ENCODE measurements at places on chromosomes 5 and 9.

- peak; percentile 65 for DNase-seq
Measured at GRCh38 chr9:115234094-115234493, 116.1 kb upstream of the TNC start.

DNA sequence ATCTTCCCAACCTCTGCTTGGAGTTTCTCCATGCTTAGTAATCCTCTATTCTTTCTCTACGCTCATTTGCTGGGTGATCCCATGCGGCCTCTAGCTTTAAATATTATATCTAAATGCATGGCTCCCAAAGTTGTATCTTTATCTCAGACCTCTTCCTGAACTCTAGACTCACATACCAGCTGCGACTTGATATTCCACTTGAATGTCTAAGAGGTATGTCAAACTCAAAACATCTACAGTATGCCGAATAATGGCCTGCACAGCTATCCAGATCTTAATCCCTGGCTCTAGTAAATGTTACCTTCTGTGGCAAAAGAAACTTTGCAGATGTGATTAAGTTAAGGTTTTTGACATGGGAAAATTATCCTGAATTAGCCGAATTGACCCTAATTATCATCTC lies 179.2 kb downstream of the TTC39B start:
- DNase-seq = no peak

GRCh38 chr5:10863763-10864383 lies 102.8 kb upstream of the DAP start:
- DNase-seq = peak; percentile 11

DNA sequence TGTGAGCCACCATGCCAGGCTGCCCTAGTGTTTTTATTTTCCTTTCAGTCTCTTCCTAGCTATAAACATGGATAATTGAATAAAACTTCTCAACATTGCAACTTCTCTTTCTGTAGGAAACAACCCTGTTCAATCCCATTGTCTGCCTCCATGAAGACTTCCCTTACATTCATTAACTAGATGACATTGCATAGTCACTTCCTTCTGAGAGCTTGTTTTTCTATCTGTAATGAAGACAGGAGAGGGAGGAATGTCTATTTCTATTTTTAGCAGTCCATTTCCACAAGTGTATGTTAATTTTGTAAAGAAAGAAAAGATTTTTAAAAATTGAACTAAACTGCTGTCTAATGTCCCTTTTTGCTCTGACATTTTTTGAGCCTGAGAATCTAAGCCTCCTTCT lies 55.6 kb upstream of the MELK start:
- peak; percentile 18 for DNase-seq

DNA sequence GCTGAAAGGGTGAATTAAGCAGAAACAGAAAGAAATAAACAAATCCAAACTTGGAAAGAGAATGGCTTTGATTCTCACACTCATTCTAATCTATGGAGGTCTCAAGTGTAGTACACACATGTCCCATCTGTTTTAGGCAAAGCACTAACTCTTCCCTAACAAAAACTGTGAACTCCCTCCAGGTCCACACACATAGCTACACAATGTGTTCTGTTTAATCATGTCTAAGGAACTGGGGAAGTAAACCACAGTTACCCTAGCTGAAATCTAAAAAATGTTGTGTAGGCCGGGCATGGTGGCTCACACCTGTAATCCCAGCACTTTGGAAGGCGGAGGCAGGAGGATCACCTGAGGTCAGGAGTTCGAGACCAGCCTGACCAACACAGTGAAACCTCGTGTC lies 118.7 kb upstream of the FST start:
- no peak for DNase-seq

Data from Caki2 (cell line).